ENCODE measurements at places on chromosomes 1 and 21. TPM values are rescaled to one million over a fixed set of nuclear protein-coding genes. Genes with fewer than 3 reads are reported as not detected.

GRCh38 chr1:229832695-229833094 is 206.6 kb downstream of the URB2 start:
- H3K36me3 ChIP-seq: no peaks in the 10 kb centered on the region
- H3K27me3 ChIP-seq: no peaks in the 10 kb centered on the region
- peaks cover 11% of the 10 kb centered on the region for H3K4me1 ChIP-seq
- no peak overlapping the region for H3K27ac ChIP-seq
- DNase-seq: no peak
- no peak overlapping the region for H3K4me3 ChIP-seq

SMPDL3B gene
- total RNA-seq: not detected

GRCh38 chr1:11860587-11860986 is 1.8 kb upstream of the NPPB start:
- H3K4me1 ChIP-seq: peaks cover 12% of the 10 kb centered on the region
- H3K27ac ChIP-seq: no peak overlapping the region
- no peak overlapping the region for H3K4me3 ChIP-seq
- no peaks in the 10 kb centered on the region for H3K36me3 ChIP-seq
- H3K27me3 ChIP-seq: peaks cover 55% of the 10 kb centered on the region

- no peaks in the 10 kb centered on the region for H3K36me3 ChIP-seq
- no peak overlapping the region for H3K27ac ChIP-seq
- no peak for DNase-seq
- H3K4me1 ChIP-seq: no peaks in the 10 kb centered on the region
Measured at GRCh38 chr1:180428782-180429695, 73.3 kb downstream of the ACBD6 start.

- no peak for DNase-seq
- H3K4me1 ChIP-seq: no peaks in the 10 kb centered on the region
- no peaks in the 10 kb centered on the region for H3K27me3 ChIP-seq
- no peak overlapping the region for H3K4me3 ChIP-seq
- no peak overlapping the region for H3K27ac ChIP-seq
Measured at GRCh38 chr1:33718186-33718585, 145.7 kb upstream of the HMGB4 start.

ROR1 gene
- total RNA-seq: 12.5 TPM

ZMYND12 gene
- 5.9 TPM for total RNA-seq

DNA sequence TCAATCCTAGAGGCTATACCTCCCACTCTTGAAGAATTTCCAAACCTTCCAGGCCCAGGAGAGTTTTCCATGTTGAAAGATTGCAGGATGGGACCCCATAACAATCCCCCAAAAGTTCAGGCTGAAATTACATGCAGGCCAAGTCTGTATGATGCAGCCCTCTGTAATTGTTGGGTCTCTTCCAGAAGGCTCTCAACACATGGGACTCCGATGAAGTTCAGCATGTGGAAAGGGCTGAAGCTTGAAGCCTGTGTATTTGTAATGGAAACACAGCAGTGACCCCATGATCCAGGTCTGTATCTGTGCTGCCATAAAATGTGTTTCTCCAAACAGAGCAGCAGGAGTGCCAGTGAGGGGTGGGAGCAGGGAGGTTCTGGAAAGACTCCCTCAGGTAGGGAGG is 202.5 kb upstream of the LYPLAL1 start:
- no peaks in the 10 kb centered on the region for H3K4me1 ChIP-seq
- no peak overlapping the region for H3K4me3 ChIP-seq
- DNase-seq: no peak
- H3K27me3 ChIP-seq: no peaks in the 10 kb centered on the region

- H3K4me3 ChIP-seq: no peak overlapping the region
- no peaks in the 10 kb centered on the region for H3K4me1 ChIP-seq
- DNase-seq: no peak
Measured at GRCh38 chr1:18693256-18694098, 62.8 kb downstream of the PAX7 start.

NOTCH2NLA gene
- 18.4 TPM for total RNA-seq

CYYR1 gene
- total RNA-seq: 14.3 TPM

- no peak overlapping the region for H3K27ac ChIP-seq
- H3K4me3 ChIP-seq: no peak overlapping the region
- H3K4me1 ChIP-seq: no peaks in the 10 kb centered on the region
- H3K36me3 ChIP-seq: no peaks in the 10 kb centered on the region
- DNase-seq: no peak
- no peaks in the 10 kb centered on the region for H3K27me3 ChIP-seq
Measured at GRCh38 chr1:17377325-17377953, 5.4 kb downstream of the PADI6 start.

- no peak for DNase-seq
- H3K4me3 ChIP-seq: no peak overlapping the region
Measured at GRCh38 chr1:95223110-95223509, 10.9 kb upstream of the RWDD3 start.

GRCh38 chr1:228497206-228497605 is 10.0 kb downstream of the RNF187 start:
- DNase-seq: no peak
- no peak overlapping the region for H3K4me3 ChIP-seq
- no peaks in the 10 kb centered on the region for H3K36me3 ChIP-seq
- H3K4me1 ChIP-seq: peaks cover 8% of the 10 kb centered on the region
- H3K27me3 ChIP-seq: no peaks in the 10 kb centered on the region
- H3K27ac ChIP-seq: no peak overlapping the region

All from heart right ventricle (tissue), 16 donors.